Retinal pigment epithelial cell (primary cell): ENCODE measurements at places on chromosomes 1 and 21.

- DNase-seq = no peak
Measured at GRCh38 chr1:72915581-72915980, 633.2 kb upstream of the NEGR1 start.

DNA sequence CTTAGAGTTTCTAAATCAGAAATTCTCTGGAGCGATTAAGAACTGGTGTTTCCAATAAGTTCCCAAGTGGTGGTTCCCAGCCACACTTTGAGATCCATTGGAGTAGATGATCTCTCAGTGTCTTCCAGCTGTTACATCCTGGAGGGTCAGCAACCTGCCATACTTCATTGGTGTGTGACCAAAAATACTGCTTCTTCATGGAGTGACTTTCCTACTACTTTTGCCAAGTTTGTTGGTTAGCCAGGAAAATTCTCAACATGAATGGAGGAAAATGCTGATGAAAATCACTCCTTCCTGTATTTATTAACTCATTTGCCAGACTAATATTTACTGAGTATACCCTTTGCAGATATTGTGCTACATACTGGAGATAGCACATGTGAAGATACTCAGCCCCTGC lies 186.1 kb downstream of the FGGY start:
- DNase-seq = no peak

DNA sequence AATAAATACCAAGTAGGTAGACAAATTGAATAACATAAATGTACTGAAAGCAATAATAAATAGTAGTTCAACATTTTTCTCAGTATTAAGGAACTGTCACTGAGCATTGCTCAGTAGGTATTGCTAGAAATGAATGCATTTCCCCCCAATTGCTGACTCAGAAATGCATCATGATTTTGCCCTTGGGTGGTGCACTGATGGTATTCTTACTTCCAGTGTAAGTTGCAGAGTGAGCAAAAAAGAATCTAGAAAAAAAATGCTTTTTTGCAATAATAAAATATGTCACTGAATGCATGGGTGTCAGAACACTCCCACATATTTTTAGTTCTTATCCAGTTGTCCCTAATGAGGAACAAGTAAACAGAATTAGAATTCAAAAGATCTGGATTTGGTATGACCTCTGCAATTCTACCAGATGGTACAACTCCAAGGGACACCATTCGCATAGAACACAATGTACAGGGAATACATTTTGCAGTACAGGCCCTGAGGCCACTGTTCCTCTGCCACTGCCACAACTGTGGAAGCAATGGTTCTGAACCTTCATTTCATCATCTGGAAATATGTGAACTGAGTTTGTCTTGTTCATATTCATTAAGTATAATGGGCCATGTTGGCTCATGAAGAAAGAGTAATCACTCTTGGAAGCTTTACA lies 78.0 kb downstream of the ATP6V1G3 start:
- DNase-seq = no peak

GRCh38 chr1:121515235-121515634 lies 330.5 kb downstream of the SRGAP2C start:
- no peak for DNase-seq

- no peak for DNase-seq
Measured at GRCh38 chr1:25549273-25550154, 6.1 kb downstream of the LDLRAP1 start.

DNA sequence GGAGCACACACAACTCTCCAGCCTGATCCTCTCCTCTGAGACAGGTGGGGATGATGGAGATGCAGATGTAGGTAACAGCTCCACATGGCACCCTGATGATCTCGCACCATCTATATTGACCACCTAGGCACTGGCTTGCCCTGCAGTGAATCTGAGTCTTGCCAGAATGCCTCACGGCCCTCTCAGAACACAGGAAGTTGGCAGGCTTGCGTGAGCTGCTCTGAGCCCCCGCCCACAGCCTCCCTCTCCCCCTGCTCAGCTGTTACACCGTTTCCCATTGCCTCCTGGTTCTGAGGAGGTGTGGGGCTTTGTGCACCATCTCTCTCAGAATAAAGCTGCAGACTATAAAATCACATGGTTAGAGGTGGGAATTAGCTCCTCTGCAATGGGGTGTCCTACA lies 48.0 kb downstream of the URB2 start:
- DNase-seq = no peak

GRCh38 chr1:44406737-44407429 lies 1.8 kb downstream of the RNF220 start:
- DNase-seq = no peak

DNA sequence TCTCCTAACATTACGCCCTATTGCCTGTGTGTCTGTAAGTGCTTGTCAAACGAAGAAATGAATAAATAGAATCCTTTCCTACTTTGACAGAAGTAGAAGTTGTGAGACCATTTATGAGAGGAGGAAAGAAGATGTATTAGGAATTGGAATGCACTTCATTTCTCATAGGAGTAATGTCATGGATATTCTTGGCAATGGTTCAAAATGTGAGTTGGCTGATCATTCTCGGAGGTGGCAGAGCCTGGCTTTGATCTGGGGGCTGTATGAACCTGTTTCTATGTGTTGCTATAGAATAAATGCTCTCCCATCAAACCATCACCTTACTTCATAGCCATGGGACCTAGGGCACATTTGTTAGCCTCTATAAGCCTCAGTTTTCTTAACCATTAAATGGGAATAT lies 10.1 kb upstream of the SERBP1 start:
- no peak for DNase-seq

DNA sequence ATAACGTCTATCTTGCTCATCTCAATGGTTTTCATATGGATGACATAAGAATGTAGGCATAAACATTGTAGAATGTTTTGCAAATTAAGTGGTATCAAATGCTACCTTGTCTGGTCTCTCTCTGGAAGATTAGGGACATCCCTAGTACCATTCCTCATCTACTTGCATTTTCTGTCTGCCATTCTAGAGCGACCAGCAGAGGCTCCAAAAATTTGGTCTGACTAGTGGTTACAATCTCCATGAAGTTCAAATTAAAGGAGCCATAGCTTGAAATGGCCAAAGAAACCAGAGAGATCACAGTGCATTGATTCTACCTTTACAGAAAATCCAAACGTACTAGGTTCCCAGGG lies 1.1 kb downstream of the CD84 start:
- DNase-seq = no peak

DNA sequence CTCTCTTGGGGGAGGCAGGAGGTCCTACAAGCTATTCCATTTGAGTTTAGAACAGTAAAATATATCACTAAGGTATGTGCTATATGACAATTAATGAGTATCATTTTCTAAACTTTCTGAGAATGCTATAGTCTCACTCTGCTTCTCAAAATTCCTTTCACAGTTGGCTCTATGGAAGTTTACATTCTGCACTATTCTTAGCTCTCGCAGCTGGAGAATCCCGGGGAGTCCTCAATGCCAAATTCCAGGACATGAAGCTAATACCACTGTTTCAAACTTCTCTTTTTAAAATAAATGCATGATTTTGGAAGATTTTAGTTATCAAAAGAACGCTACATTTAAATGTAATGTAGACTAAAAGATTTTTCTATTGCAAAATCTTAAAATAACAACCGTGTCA lies 22.4 kb upstream of the PALMD start:
- no peak for DNase-seq

DNA sequence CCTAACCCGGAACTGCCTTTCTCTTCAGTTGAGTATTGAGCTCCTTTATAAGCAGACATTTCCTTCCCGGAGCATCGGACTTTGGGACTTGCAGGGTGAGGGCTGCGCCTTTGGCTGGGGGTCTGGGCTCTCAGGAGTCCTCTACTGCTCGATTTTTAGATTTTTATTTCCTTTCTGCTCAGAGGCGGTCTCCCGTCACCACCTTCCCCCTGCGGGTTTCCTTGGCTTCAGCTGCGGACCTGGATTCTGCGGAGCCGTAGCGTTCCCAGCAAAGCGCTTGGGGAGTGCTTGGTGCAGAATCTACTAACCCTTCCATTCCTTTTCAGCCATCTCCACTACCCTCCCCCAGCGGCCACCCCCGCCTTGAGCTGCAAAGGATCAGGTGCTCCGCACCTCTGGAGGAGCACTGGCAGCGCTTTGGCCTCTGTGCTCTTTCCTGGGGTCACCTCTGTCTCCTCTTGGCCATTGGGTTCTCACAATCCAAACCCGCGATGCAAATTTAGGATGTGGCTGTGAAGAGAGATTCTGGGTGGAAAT lies 3.7 kb downstream of the OLIG2 start:
- DNase-seq = no peak

DNA sequence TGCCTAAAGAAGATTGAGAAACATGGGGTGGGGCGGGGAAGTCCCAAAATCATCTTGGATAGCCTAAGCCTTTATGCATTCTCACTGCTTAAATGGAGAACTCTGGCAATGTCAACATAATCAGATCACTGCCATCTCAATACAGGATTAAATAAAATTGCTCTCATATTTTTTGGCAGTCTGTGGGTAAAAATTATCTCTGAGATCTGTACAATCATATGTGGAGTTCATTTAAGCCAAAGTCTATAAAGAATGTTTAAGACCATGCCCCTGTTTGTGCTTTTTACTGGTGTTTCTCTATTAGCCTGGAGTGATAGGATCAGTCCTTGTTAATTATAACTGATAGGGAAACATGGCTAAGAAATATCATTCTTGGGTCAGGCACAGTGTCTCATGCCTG lies 136.3 kb downstream of the GPR52 start:
- DNase-seq = peak; percentile 27

DNA sequence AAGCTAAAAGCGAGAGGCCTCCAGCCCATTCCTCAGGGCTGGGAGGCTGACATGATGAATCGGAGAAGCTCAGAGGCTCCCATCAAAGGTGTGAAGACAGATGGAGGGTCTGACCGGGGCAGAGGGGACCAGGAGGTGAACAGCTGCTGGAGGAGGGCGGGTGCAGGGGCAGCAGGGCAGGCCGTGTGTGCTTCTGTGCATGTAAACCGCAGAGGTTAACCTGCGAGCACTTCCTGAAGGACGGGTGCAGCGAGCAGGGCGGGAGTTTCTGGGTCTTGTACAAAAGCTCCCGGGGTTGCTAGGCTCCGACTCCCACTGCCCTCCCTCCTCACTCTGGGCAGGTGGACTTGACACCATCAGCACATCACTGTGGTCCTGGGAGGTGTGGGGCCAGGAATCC lies 75.2 kb downstream of the PAX7 start:
- DNase-seq = no peak

- no peak for DNase-seq
Measured at GRCh38 chr1:35644204-35644603, 2.9 kb upstream of the PSMB2 start.

DNA sequence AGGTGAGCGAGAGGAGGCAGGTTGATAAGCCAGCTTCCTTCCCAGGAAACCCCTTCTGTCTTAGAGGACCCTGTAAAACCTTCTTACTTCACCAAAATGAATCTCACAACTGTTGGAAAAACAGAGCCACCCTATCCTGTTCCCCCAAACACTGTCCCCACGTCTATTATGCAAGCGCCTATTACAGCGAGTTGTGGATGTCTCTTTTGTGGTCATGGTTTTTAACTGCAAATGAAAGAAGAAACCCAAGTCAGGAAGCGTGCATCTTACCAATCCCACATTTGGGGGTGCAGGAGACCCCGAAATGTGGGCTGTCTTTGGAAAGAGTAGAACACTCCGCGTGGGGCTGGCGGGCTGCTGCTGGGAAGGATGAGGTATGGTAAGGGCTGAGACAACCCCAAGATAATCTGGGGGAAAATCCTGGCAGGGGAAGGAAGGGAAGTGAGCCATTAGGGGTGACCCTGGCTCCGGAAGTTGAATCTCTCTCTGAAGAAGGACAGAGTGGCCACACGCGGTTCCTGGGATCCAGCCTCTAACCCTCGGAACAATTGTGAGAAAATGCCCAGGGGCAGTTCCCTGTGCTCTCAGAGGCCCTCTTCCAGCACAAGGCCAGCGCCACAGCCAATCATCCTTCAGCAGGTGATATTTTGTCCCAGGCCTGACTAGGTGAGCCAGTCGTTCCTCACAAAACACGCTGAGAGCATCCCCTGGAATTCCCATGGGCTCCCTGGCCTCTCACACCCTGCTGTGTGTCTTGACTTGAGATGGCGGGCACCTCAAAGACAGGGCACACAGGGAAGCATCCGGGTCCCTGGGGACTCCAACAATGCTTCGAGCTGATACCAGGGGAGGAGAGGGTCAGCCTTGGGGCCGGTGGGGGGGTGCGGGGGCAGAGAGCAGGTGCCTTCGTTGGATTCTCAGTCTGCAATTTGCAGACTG lies 168.5 kb upstream of the IRF2BP2 start:
- no peak for DNase-seq

DNA sequence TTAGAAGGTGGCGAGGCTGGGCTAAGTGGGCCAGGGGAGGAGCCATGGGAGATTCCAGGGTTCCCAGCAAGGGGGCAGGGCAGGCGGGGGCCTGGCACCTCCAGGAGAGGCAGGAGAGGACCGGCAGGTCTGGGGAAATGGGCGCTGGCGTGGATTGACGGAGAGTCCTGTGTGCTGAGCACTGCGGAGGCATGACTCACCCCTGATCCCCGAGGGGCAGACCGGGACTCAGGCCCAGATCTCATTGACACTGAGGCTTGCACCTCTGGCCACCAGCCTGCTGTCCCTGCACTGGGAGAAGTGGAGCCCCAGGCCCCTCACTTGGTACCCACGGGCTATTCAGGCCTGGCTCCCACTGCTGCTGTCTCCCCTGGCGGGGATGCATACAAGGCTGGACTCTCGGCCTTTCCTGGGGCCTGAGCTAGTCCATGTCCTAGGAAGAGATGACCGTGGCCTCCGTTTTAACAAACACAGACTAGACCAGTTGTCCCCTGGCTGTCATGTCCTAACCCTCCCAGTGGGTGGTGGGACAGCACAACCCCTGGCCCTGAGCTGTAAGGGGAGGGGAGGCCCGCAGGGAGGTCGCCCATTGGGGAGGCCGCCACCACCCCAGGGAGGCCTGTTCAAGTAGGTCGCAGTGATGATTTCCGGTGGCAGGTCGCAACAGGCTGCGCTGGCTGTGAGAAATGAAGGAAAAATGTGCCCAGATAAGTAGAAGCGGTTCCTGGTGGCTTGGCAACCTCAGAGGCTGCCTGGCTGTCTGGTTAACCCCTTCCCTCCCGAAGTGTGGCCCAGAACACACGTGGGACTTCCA lies 39.7 kb downstream of the RIPK4 start:
- peak; percentile 59 for DNase-seq

DNA sequence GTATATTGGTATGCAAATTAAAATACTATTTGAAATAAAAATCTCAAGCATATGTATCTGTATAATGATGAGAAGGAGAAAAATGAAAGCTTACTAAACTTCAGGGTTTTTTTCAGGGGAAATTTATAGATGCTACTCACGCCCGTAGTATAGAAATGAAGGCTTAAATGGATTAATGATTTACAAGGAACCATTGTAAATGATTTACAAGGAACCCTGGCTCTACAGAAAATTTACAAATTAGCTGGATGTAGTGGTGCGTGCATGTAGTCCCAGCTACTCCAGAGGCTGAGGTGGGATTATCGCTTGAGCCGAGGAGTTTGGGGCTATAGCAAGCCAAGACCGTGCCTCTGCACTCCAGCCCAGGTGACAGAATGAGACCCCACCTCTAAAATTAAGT lies 150.5 kb downstream of the PCBP3 start:
- DNase-seq = no peak

DNA sequence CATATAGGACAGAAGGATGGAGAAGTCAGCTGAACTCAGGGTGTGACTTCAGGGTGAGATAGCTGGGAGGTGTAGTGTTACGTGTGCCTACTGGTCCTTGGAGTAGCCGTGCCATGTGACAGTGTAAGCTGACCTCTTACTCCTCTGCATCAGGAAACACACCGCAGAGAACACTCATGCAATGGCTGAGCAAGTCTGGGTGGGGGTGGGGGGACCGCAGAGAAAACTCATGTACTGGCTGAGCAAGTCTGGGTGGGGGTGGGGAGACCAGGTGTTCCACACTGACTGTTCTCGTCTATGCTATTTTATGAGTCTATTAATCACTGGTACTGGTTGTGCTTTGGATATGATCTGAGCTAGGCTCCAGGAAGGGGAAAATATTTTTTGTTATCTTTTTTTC lies 233.1 kb downstream of the PAPPA2 start:
- peak; percentile 31 for DNase-seq

- no peak for DNase-seq
Measured at GRCh38 chr1:229186373-229187056, 84.4 kb upstream of the RAB4A start.
